ENCODE measurements at places on chromosomes 1 and 21.

DNA sequence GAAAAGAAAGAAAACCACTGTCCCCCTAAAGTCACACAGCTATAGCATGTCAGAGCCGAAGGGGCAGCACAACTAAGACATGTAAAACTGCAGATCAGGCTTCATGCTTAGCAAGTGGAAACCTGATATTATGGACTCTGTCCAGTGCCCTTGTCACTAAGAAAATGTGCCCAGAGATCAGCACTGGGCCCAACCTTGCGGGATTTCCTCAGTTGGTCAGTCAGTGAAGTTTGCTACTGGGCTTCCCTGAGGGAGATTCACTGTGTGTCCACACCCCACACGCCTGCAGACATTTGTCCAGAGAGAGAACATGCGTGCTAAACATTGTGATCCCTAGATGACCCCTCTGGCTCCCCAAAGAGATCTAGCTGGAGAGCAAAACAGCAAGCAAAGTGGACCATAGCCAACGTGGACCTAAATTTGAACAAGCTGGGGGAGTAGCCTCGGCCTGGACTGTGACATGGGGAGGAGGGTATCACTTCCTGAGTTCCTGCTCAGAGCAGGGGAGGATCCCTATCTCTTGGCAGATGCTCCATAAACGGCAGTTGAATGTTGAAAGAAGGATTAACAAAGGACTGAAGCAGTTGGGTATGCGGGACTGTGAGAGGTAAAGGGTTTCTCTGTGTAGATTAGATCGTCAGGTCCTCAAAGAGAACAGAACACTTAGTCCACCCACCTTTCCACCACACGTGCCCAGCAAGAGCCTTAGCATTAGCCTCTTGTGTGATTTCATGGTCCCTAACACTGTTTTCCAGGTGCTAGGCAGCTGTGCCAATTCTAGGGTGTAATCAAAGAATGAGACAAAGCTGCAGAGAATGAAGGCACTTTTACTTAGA lies 53.6 kb downstream of the GLUL start:
- DNase-seq: peak; percentile 88

DNA sequence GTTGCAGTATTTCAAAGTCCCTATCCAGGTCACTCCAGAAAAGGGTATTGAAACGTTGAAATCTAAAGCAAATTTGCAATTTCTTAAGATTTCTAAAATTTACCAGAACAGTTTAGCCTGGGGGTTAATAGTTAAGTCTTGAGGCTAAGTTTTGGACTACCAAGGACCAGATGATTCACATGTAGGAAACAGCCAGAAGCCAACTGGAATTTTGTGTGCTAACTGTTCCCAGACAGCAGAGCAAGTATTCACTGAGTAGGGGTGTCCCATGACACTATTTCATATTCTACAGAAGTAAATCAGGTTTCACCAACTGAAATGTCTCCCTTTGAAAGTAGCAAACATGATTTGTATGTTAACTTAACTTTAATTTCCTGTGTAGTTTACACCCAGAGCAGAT lies 11.5 kb upstream of the C1orf105 start:
- no peak for DNase-seq

DNA sequence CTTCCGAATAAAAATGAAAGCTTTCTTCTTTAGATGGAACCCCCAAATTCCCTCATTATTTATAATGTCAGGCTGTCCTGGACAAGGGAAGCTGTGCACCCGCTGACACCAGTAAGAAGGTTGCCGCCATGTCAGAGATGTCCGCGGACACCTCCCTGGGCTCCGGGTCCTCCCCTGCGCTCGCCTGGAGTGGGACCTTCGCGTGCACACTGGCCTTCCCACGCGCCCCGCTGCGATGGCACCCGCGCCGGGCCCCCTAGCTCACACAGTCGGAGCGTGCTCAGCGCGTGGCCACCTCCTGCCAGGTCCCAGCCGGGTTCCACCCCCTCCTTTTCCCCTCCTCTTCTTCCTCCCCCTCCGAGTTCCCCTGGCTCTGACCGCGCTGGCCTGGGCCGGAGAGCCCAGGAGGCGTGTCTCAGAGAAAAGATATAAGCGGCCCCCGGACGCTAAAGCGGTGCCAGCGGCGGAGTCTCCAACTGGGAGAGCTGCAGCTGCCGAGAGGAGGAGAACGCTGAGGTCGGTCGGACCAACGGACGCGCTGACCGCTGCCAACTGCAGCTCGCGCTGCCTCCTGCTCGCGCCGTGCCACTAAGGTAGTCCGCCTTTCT lies at the start of gene G0S2:
Gene G0S2 (plus strand): TSS at position 456 of the 608 bp plus-strand sequence. CDS start 273 bp downstream, outside the sequence.
- no peak for DNase-seq

- DNase-seq: no peak
Measured at GRCh38 chr1:24963943-24964693, 34.0 kb upstream of the RUNX3 start.

GRCh38 chr1:166176416-166176815 lies 9.6 kb upstream of the FAM78B start:
- no peak for DNase-seq

DNA sequence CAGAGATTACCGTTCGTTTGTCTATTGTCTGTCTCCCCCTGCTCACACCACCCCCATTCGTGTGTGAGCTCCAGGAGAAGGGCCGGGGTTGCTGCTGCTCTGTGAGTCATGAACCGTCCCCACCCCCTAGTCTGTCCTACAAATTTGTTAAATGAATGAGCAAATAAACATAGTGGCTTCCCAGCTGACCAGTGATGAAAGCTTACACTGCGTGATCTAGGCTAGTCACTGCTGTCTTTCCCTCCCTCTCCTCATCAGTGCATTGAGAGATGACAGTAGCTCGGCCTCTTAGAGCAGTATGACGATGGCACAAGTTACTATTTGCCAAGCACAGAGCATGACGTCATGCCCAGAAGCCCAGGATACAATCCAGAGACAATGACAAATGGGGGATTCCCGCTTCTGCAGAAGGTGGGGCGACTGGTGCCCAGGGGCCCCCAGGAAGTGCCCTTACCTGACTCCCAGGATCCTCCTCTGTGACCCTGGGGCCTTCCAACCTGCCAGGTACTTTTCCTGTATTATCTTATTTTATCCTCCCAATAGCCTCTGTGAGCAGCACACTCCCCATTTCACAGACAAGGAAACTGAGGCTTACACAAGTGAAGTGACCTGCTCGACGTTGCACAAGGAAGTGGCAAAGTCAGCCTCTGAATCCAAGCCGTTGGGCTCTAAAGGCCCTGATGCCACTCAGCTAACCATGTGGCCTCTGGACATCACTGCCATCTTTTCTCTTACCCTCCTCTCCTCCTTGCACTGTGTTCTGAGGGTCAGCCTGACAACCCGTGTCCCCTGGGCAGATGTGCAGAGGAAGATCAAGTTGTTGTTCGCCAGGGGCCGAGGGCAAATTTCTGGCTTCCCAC lies 8.6 kb upstream of the EPHA2 start:
- no peak for DNase-seq

DNA sequence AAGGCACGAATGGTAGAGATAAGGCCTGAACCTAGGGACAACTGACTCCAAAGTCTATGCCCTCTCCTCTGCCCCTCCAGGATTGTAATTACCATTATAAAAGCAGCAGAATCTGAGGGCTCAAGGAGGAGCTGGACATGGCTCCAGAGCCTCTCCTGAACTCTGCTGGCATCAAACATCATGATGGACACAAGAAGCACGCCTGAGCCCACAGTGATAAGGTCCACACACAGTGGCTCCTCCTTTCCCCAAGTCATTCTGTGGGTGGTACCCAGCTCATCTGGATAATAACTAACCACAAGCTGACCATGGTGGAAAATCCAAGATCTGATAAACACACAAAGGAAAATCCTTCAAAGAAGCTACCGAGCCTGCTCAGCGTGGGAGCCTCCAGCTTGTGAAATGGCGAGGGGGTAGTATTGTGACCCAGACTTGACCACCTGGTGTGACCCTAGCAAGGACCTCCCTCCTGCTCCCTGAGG lies 85.2 kb downstream of the HIVEP3 start:
- no peak for DNase-seq

DNA sequence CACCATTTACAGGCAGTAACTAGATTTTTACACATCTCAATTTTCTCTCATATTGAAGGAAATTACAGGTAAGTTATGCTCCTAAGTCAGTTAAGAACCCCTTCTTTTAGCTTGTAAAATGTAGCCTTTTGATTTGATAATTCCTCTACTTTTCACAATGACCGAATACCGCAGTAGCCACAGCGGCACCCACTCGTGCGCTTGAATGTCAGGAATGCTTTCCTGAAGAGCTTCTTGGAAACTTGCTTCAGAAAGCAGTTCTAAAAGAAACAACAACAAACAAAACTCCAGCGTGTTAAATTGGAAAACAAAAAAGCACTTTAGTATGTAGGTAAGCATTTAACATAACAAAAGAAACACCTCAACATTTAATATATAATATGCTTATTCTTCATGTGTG lies 9.9 kb upstream of the DNTTIP2 start:
- no peak for DNase-seq

DNA sequence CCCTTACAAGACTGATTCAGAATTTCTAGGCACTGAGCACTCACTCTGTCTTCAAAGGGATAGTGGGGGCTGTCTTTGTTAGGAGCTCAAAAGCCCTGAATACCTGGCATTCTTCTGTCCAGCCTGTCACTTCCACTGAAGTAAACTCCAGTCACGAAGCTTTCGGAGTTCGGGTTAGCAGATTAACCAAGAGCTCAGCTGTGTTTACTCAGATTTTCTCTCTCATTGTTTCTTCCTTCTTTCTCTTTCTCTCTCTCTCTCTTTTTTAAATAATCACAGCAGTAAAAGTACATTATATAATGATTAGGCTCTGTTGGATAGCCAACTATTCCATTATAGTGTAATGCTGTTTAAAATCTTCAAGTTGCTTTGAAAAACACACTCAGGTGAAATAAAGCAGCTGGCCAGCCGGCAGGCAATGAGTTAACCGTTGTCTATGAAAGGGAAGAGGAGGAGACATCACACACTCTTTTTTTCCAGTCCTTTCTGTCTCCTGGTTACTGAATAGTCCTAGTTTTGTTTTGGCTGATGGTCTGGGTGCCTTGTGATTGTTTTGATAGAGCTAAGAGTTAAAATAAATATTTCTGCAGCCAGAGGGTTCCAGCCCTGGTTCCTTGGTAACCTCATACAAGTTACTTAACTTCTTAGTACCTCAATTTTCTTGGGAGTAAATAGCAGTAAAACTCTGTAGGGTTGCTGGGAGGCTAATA lies 89.8 kb downstream of the ADSS2 start:
- DNase-seq: no peak

DNA sequence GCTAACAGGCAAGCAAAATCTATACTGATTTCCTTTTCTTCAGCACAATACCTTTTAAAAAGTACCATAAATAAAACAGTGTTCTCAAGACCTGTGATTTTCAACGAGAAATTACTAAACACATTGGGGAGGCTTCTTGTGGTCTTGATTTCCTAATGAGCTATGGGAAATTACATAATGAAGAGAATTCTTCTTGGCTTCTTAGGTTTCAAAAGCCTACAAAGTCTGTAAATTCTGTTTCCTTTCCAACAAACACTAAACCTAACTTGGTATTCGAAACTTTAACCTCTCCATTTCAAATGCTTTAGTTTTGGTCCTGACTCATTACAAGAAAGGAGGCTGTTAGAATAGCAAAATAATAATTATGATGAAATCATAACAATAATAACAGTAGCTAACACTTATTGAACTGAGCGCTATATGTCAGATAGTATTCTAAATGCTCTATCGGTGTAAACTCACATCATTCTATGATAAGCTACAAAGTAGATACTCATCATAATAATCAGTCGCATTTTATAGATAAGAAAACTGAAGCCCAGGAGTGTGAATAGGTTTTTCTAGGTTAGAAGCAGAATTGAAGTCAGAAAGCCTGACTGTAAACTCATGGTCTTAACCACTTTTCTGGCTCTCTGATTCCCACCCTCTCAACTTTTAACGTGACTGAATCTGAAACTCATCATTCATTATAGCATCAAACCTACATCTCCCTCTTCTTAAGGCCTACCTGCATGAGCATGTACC lies 486.7 kb downstream of the SMYD3 start:
- DNase-seq: no peak

- no peak for DNase-seq
Measured at GRCh38 chr1:25890239-25891034, 14.9 kb upstream of the PAQR7 start.

DNA sequence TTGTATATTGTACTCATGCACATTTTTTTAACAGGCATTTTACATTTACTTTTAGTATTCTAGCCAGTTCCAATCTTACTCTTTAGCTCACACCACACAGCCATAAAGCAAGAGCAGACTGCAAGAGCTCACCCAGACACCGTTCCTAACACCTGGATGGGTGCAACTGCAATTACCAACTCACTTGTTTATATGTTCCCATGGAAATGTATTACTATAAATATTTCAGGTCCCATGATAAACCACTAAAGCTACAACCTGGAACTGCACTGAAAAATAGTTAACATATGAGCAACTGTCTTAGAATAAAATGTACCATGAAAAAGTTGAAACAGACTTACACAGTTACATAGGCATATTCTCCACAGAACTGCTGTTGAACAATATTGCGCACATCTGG lies 30.8 kb downstream of the USP48 start:
- no peak for DNase-seq

GRCh38 chr1:165501330-165501969 lies 42.4 kb upstream of the LRRC52 start:
- DNase-seq: no peak
